ENCODE measurements at places on chromosomes 3 and 15. TPM values are rescaled to one million over a fixed set of nuclear protein-coding genes. Genes with fewer than 3 reads are reported as not detected.

CELF6 gene
- 1.2 TPM for total RNA-seq

CNTN4 gene
- total RNA-seq: 6.8 TPM

CRABP1 gene
- 69.1 TPM for total RNA-seq

ZFAND6 gene
- total RNA-seq: 98.4 TPM

C3orf20 gene
- total RNA-seq: 0.09 TPM

CHRNA5 gene
- 0.71 TPM for total RNA-seq

EPHB1 gene
- 3.5 TPM for total RNA-seq

SLC15A2 gene
- total RNA-seq: 27.0 TPM

IGSF10 gene
- total RNA-seq: 22.7 TPM

ZNF662 gene
- total RNA-seq: 13.0 TPM

DENND4A gene
- total RNA-seq: 19.5 TPM

TIGIT gene
- total RNA-seq: 0.09 TPM

DNA sequence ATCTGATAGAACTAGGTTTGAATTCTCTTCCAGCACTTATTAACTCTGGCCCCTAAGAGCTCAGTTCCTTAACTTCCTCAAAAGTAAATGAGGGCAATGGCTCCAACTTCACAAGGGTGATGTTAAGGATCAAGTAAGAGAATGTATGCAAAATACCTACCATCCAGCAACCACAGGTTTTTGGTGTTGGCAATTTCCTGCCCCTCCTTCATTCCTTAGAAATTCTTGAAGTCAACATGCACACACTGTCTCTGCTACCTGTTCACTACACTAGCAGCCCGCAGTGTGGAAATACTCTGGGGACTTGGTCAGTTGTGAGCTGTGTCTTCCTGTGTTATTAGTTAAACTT lies 5.0 kb downstream of the ZBED2 start:
- no peaks in the 10 kb centered on the region for H3K36me3 ChIP-seq
- H3K4me1 ChIP-seq: no peaks in the 10 kb centered on the region
- no peak overlapping the region for H3K4me3 ChIP-seq
- no peak overlapping the region for H3K27ac ChIP-seq
- DNase-seq: no peak
- H3K27me3 ChIP-seq: no peaks in the 10 kb centered on the region

DNA sequence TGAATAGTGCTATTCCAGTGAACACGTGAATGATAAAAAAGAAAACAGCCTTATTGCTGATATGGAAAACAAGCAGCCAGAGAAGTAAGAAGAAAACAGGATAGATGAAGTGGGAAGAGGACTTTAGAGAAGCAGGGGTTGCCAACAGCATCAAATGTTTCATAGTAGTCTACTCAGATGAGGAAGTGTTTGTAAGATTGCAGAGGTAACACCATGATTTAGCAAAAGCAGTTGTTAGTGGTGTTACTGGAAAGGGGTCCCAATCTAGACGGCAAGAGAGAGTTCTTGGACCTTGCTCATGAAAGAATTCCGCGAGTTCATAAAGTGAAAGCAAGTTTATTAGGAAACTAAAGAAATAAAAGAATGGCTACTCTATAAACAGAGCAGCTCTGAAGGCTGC lies 108.8 kb upstream of the MCTP2 start:
- no peak overlapping the region for H3K27ac ChIP-seq
- no peaks in the 10 kb centered on the region for H3K27me3 ChIP-seq
- H3K36me3 ChIP-seq: no peaks in the 10 kb centered on the region
- no peak for DNase-seq
- H3K4me3 ChIP-seq: no peak overlapping the region

- H3K36me3 ChIP-seq: no peaks in the 10 kb centered on the region
- H3K4me3 ChIP-seq: no peak overlapping the region
Measured at GRCh38 chr3:41129731-41130130, 69.6 kb upstream of the CTNNB1 start.

GRCh38 chr3:26703519-26703918 lies 80.9 kb downstream of the LRRC3B start:
- H3K36me3 ChIP-seq: no peaks in the 10 kb centered on the region
- DNase-seq: no peak
- no peaks in the 10 kb centered on the region for H3K4me1 ChIP-seq
- no peaks in the 10 kb centered on the region for H3K27me3 ChIP-seq
- H3K4me3 ChIP-seq: no peak overlapping the region

DNA sequence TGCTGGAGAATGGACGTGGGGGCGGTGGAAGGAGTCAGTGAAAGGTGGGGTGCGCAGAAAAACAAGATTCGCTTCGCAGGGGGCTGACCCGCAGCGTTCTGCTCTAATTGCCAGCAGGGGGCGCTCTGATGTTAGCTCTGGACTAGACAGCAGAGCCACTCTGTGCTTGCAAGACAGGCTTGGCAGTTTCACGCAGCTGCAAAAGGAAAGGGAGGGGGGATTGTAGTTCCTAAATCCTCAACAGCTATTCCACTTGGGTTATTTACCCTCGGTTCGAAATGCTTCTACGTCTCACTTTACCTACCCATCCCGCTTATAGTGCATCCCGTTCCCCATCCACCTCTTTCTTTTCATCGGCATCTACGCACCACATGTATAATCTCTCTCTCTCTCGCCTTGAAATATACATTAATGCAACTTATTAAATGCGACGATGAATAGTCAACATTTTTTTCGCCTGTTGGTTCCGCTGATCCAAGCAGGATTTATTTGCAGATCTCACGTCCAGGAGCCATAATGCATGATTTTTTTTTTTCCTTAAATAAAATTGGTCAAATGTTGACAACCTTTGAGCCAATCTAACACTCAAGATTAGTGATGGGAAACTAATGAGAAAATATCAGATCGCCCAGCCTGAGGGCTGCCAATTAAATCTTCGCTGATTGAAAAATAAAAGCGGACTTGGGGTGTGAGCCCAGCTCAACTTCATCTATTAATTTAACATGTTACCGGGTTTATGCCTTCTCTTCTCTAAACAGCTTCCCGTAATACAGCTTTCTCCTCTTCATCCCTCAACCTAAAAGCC lies 216.4 kb downstream of the MEIS2 start:
- peak; percentile 96 for DNase-seq
- peaks cover 89% of the 10 kb centered on the region for H3K27me3 ChIP-seq
- H3K36me3 ChIP-seq: no peaks in the 10 kb centered on the region
- H3K4me3 ChIP-seq: no peak overlapping the region

- peak overlapping the region; percentile 100 for H3K27ac ChIP-seq
- peaks cover 2% of the 10 kb centered on the region for H3K36me3 ChIP-seq
- peak overlapping the region; percentile 97 for H3K4me3 ChIP-seq
- DNase-seq: peak; percentile 85
Measured at GRCh38 chr3:140942221-140943104, 827 bp downstream of the SLC25A36 start.

DNA sequence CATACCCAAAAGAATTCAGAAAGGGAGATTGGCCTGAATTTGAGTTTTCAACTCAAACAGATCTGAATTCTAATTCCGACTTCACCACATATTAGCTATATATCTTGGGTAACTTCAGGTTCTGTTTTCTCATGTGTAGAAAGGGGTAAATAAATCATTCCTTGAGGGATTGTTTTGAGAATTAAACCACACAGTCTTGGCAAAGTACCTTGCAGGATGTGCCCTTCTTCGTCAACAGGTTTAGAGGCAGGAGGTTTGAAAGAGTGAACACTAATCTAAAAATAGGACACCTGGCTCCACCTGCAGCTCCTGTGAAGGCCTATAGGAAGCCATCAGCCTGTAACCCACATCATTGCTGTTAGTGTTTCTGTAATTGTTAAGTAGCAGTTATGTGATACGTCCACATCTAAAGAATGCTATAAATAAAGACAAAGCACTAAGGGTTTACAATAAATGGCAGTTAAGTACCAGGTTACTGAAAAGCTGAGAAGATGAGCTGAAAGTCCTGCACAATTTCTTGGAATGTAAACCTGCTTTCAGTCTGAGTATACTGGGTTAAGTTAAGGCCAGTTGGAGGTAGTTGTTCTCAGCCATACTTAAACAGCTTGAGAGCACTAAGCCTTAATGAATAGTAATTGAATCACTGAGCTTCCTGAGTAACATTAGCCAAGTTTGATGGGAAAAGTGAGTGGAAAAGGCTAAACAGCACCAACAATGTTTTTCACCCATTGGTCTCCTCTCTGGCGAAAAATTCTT lies 6.0 kb downstream of the CCDC80 start:
- H3K4me3 ChIP-seq: no peak overlapping the region
- H3K27ac ChIP-seq: no peak overlapping the region
- peaks cover 6% of the 10 kb centered on the region for H3K4me1 ChIP-seq
- DNase-seq: no peak
- H3K36me3 ChIP-seq: peaks cover 2% of the 10 kb centered on the region

DNA sequence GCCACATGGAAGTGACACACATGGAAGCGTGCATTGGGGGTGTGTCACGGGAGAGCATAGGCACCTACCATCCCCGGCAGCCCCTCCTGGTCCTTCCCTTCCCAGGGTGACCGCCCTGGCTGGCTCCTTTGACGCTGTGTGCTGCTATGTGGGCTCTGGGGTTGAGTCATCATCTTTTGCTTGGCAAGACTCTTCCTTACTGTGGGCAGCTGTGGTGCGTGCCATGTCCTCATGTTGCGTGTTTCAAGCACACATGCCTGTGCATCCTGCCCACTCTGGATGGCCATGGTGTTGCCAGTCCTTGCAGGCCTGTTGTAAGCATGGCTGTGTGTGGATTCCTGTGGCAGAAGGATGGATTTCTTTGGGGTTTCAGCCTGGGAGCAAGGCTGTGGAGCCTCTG lies 14.0 kb downstream of the PLXNA1 start:
- no peak overlapping the region for H3K4me3 ChIP-seq
- no peak overlapping the region for H3K27ac ChIP-seq
- H3K4me1 ChIP-seq: peaks cover 93% of the 10 kb centered on the region
- DNase-seq: no peak
- no peaks in the 10 kb centered on the region for H3K27me3 ChIP-seq

- H3K4me1 ChIP-seq: no peaks in the 10 kb centered on the region
- H3K4me3 ChIP-seq: no peak overlapping the region
- peak; percentile 7 for DNase-seq
Measured at GRCh38 chr3:55322638-55323037, 164.5 kb downstream of the WNT5A start.

DNA sequence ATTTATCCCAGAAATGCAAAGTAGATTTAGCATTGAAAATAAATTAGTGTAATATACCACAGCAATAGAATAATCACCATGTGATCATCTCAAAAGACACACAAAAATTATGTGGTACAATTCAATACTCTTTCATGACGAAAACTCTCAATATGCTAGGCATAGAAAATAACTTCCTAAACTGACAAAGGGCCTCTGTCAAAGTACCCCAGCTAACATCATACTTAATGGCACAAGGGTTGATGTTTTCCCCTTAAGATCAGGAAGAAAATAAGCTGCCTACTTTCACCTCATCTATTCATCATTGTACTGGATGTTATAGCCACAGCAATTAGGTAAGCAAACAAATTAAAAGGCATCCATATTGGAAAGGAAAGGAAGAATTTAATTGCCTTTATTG lies 22.7 kb upstream of the NIPA2 start:
- H3K4me1 ChIP-seq: no peaks in the 10 kb centered on the region
- H3K4me3 ChIP-seq: no peak overlapping the region
- H3K27ac ChIP-seq: no peak overlapping the region
- H3K27me3 ChIP-seq: no peaks in the 10 kb centered on the region

GRCh38 chr3:119810018-119810435 lies 28.1 kb downstream of the NR1I2 start:
- peaks cover 5% of the 10 kb centered on the region for H3K4me1 ChIP-seq
- H3K27ac ChIP-seq: no peak overlapping the region
- peak; percentile 24 for DNase-seq
- H3K4me3 ChIP-seq: peak overlapping the region; percentile 48

GRCh38 chr3:176799675-176800074 lies 397.6 kb downstream of the TBL1XR1 start:
- no peaks in the 10 kb centered on the region for H3K27me3 ChIP-seq
- no peak for DNase-seq
- no peaks in the 10 kb centered on the region for H3K36me3 ChIP-seq
- H3K4me1 ChIP-seq: no peaks in the 10 kb centered on the region
- no peak overlapping the region for H3K4me3 ChIP-seq
- no peak overlapping the region for H3K27ac ChIP-seq

DNA sequence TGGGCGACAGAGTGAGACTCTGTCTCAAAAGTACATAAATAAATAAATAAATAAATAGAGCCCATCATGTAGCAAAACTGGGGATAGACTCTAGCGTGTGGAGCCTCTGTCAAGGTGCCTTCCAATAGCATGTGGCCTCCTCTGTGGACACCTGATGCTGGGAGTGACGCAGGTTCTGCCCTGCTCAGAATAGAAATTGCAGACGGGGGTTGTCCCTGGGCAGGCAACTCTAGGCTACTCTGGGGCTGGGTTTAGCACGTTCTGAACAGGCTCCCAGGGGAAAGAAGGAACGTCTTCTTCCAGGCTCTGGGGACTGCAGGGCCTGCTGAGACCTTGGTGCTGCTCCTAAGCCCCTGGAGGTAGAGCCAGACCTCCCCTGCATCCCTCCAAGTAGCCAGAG lies 65.3 kb downstream of the EPHB3 start:
- H3K27ac ChIP-seq: peak overlapping the region; percentile 86
- no peak overlapping the region for H3K4me3 ChIP-seq
- no peaks in the 10 kb centered on the region for H3K36me3 ChIP-seq
- DNase-seq: peak; percentile 69
- peaks cover 35% of the 10 kb centered on the region for H3K4me1 ChIP-seq

DNA sequence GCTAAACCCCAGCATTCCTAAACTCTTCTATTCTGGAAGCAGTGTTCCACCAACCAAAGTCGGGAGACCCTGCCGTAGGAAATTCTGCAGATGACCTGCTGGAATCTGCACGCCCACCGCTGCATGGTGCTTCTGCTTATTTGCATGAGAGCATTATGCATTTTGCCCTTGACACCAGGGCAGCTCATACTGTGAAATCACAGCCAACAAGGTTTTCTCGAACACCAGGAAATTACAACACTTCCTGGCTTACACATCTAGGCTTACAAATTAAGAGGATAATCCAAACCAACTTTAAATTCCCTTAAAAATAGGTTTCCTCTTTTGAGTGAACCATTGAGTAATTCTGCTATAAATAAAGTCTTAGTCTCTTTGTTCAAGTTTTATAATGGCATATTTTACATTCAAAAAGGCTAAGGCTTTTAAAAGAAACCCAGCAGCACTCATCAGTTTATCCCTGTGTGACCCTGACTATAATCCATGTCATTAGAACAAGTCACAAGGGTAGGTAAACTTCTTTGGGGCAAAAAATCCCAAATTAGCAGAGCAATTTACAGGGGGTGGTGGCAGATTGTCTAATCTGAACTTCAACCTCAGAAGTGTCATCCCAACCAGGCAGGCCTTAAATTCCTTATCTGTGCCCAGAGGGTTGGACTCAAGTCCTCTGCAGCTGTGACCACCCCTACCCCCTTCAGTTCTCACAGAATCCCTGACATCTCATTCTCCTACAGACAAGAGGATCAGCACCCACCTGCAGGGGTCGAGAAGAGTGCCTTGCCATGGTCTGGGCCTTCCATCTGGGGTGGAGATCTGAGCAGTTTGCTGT lies 33.5 kb upstream of the RBP1 start:
- H3K36me3 ChIP-seq: no peaks in the 10 kb centered on the region
- no peaks in the 10 kb centered on the region for H3K27me3 ChIP-seq
- no peak overlapping the region for H3K27ac ChIP-seq
- no peak overlapping the region for H3K4me3 ChIP-seq
- peak; percentile 31 for DNase-seq
- peaks cover 10% of the 10 kb centered on the region for H3K4me1 ChIP-seq
